ENCODE measurements at places on chromosomes 16 and 17. TPM values are rescaled to one million over a fixed set of nuclear protein-coding genes. Genes with fewer than 3 reads are reported as not detected.

Gene NOMO2
- polyA plus RNA-seq, result 146 TPM

- DNase-seq, result no peak
These were observed 529.1 kb downstream of the MAF start for GRCh38 chr16:79071424-79071823.

- peak; percentile 43 for DNase-seq
These were observed 2.6 kb downstream of the RIPOR1 start for GRCh38 chr16:67531247-67531646.

DNA sequence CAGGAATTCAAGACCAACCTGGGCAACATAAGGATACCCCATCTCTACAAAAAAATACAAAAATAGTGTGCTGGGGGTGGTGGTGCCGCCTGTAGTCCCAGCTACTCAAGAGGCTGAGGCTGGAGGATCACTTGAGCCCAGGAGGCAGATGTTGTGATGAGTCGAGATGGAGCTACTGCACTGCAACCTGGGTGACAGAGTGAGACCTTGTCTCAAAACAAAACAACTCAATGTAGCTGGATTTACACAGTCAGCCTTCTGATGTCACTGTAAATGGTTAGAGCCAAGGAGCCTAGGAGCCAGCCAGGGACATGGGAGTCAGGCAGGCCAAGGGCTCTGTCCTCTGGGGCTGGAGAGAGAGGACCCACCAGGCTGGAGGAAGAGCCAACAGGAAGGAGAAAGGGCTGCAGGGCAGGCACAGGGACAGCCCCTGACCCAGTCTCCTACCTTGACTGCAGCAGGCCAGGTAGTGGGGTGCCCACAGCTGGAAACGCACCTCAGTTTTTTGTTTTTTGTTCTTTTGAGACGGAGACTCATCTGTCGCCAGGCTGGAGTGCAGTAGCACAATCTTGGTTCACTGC lies 8.4 kb downstream of the CDIPT start:
- DNase-seq, result no peak
